Thymus (tissue), 14 donors: ENCODE measurements at places on chromosomes 7 and 10. TPM values are rescaled to one million over a fixed set of nuclear protein-coding genes. Genes with fewer than 3 reads are reported as not detected.

DNA sequence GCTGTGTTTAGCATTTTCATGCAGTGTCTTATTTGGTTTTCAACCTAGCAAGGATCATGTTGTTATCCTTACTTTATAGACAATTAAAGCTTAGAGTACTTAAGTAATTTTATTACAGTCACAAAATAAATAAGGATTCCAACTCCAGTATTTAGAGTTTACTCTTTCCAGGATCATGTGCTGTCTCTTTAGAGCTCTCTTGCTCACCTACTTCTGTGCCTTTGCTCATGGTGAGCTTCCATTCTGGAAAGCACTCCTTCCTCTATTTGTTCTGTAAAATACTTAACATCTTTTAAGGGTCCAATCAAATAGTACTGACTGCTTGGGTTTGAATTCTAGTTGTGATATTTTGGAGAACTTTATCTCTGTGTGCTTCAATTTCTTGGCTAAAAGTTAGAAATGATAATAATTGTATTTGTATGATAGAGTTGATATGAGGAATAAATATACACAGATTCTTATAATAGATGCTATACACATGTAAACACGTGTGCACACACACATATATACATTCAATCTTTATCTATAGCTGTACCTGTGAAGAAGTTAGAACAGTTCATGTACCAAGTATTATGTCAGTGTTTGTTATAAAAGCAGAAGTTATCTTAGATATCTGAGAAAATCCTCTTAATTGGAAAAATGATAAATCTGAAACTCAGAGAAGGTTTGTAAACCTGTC is 18.2 kb upstream of the CALCR start:
- no peak for DNase-seq

- no peak for DNase-seq
These were observed 137.6 kb upstream of the VWC2 start for GRCh38 chr7:49635800-49636199.

DNA sequence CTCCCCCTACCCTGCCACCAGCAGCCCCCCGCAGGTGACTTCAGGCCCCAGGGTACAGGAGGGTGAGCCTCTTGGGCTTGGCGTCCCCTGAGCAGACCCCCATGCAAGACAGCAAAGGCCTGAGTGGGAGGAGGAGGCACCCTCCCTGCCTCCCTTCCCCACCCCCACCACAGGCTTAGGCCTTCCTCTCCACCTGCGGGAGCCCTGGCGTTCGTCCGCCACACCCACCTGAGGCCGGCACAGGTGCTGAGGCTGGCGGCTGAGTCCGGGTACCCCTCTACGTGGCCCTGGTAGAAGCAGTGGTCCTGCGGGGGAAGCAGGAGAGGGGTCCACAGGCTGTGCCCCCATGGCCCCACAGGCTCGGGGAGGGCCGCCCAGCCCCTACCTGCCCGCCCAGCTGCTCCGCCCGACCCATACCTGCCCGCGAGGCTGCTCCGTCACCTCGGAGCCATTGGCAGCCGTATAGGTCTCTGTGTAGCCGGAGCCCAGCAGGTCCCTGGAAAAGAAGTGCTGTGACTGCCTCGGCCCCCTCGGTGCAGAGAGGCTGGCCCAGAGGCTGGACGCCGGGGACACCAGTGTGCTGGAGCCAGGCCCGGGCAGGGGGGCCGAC is 3.0 kb downstream of the ADAM8 start:
- no peak for DNase-seq

- DNase-seq: no peak
These were observed 250.1 kb downstream of the ABCA13 start for GRCh38 chr7:48421357-48421756.

GRCh38 chr7:140049339-140050024 is 13.3 kb downstream of the PARP12 start:
- no peak for DNase-seq

DNA sequence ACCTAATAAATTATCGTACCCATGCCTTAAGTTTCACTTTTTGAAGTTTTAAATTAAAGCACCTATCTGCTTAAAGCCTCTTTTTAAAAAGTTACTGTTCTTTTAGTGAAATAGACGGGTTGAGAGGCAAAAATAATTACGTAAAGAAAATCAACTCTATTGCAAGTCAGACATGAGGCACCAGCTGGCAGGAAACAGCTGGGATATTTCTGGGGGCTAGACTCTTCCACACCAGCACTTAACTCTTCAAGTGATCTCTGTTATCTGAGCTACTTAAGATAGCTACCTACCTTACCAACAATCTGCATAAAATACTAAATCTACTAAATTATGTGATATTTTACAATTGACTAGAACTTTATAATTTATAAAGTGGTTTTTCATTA is 35.8 kb downstream of the GBF1 start:
- peak; percentile 72 for DNase-seq

- no peak for DNase-seq
These were observed 110.1 kb upstream of the RAB18 start for GRCh38 chr10:27393961-27394360.

GRCh38 chr10:132945894-132946255 is 3.5 kb upstream of the CFAP46 start:
- DNase-seq: no peak

GRCh38 chr10:111187096-111187495 is 110.3 kb downstream of the ADRA2A start:
- DNase-seq: no peak

DNA sequence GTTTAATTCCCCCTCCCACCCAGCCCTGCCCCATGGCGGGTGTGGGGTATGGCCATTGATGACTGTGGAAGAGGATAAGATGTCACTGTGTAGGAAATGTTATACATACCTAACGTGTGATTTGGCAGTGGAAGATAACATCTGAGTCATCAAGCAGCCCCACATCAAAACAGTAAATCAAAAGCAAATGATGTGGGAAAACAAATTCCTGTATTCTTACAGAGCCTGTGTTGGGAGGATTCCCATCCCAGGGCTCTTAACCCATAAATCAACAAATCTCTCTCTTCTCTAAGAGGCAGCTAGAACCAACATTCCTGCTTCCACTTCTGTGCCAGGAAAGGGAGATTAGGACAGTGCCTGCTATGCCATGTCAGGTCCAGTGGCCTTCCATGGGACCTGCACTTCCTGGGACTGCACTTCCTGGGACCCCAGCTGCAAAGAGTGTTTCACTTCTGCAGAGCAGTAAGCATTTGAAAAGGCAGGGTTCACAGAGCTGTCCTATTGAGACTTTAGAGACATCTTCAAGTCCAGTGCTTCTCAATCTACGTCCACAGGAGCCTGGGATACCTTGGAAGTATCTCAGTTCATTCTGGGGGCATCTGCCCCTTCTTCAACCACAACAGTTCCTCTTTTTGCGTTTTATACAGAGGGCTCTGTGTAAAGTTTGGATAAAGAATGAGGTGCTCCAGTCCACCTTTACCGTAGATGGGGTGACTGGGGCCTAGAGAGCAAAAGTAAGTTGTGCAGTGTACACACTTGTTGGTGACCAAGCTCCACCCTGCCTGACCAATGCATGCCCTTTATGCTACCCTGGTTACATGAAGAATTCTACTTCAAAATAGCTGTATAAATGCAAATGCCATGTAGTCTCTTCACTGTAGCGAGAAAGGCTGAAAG is 45.7 kb downstream of the ATXN7L1 start:
- no peak for DNase-seq

DNA sequence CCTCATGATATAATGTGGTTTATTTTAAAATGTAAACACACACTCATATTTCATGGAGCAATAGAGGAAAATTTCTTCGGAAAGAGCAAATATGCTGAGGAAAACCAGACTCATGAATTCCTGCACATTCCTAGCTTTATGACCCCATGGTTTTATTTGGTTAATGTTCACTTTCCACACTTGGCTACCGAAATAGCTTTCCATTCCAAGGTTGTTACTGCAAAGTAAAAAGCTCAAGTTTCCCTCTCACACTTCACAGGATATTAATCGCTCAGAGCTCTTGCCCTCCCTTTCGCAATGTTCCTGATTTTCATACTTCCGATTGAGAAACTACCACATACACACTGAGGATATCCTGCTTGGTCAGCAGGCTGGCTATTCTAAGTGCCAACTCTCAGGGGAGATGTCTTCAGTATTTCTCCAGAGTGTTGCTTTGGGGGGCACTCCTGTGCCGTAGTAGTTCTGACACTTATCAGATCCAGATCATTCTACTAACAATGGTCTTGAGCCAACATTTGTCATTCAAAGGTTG is 77.5 kb upstream of the STEAP1B start:
- DNase-seq: no peak

- DNase-seq: no peak
These were observed 262.2 kb downstream of the WDR11 start for GRCh38 chr10:121113385-121113696.

DNA sequence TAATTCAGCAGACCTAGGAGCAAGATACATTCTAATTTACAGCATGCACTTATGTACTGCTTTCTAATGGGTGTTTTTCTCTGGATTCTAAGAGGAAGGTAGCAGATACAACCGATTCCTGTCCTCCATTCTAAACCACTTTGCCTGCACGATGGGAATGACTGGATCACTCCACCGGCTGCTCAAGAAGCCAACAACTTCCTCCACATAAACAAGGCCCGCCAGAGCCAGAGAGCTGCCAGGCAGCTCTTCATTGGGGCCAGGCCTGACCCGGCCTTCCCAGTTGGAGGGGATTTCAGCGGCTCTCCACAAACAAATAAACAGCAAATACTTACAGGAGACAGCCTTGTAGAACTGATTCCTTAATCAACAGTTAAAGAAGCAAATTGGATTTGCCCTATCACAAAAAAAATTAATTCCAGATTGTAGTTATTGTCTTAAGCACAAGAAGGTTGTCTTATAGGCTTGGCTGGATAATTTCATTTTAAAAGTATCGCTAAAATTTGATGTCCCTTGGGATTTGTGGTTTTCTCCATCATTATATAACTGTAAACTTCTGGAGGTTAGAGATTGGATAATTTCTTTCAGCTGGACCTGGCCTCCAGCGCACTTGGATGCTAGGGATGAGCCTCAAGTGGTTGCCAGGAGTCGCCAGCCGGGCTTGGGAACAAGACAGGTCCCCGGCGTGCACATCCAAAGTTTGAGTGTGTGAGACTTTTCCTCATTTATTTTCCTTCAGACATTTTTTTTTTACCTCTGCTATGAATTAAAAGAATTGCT is 20.9 kb downstream of the EBF3 start:
- DNase-seq: no peak

- DNase-seq: no peak
These were observed 295.3 kb downstream of the SKIDA1 start for GRCh38 chr10:21230219-21230618.

- no peak for DNase-seq
These were observed 36.6 kb downstream of the RHEB start for GRCh38 chr7:151482883-151483710.

DNA sequence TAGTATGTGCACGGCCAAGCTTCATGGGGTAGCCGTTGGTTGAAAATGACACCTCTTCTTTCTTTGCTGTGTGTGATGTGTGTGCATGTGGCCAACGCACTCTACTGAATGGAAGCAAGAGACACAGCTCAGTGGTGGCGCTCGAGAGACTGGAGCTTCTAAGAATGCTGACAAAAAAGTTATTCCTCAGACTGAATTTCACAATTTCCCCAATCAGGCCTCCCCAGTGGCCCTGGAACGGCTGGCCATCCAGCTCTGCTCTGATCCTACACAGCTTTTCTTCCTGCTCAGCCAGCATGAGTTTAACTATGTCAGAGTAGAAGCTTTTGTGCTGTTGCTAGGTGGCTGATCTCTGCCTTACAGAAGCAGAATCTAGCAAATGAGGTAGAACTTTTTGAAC is 186.7 kb upstream of the PLXDC2 start:
- DNase-seq: no peak

DNA sequence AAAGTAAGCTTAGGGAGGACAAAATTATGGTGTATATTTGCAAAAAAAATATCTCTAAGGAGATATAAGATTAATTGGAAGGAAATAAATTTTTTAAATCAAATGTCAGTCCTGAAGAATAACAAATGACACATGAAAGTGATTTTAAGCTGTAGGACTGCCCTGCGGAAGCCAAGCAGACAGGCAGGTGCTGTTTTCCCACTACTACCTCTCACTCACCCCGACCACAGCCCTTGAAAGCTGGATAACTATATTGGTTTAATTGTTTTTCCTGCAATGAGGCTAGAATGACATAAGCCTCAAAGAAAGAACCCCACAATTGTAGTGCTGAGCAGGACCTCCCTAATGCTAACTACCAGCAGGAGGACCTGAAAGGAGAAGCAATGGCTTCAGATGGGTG is 68.6 kb upstream of the VIPR2 start:
- DNase-seq: no peak

DNA sequence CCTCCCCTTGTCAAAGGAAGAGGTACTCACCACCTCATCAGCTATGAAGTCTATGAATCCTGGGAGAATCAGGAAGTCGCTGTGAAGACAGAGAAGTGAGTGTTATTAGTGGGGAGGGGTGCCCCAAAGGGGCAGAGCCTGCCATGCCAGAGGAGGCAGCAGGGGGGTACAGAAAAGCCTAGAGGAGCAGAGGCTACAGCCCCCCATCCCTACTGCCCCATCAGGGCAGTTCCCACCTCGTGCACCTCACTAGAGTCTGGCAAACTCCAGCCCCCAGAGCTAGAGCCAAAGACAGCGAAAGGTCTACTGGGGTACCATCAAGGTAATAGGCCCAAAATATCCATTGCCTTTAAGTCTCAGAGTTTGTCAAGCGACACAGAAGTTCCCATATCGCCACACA is 6.1 kb downstream of the IMPDH1 start:
- DNase-seq: no peak

- no peak for DNase-seq
These were observed at the start of gene LOXL4 for GRCh38 chr10:98267894-98268693. Gene LOXL4 (minus strand): TSS chr10:98268194. CDS start chr10:98263019, 5,175 bp downstream.

DNA sequence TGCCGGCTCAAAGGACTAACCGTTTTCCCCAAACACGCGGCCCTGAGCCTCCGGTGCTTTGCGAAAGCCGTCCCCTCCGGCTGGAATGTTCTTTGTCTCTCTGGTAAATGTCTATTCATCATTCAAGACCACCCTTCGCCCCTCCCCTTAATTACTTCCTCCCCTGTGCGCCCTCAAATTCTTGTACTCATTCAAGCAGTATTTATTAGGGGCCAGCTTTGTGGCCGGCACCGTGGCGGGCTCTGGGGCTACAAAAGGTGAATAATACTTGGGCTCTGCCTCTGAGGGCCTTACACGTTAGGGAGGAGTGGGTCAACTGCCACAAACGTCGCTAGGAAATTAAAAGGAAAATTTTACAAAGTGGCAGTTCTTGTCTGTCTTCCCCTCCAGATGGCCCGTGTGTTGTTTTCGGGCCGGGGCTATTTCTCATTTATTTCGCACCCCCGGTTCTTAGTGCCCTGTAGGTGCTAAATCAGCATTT is 1.5 kb upstream of the MEST start:
- DNase-seq: no peak

METTL2B gene
- total RNA-seq: 14.3 TPM

TMEM270 gene
- total RNA-seq: 0.09 TPM

TRPV5 gene
- total RNA-seq: 0.05 TPM

ASB15 gene
- not detected for total RNA-seq

IFIT1B gene
- 0.38 TPM for total RNA-seq
